Naive thymus-derived CD8-positive, alpha-beta T cell (primary cell): ENCODE measurements at places on chromosomes 7 and 10. TPM values are rescaled to one million over a fixed set of nuclear protein-coding genes. Genes with fewer than 3 reads are reported as not detected.

The PIK3AP1 gene
- 5.2 TPM for total RNA-seq

The IGFBP3 gene
- total RNA-seq = 10.4 TPM

DNA sequence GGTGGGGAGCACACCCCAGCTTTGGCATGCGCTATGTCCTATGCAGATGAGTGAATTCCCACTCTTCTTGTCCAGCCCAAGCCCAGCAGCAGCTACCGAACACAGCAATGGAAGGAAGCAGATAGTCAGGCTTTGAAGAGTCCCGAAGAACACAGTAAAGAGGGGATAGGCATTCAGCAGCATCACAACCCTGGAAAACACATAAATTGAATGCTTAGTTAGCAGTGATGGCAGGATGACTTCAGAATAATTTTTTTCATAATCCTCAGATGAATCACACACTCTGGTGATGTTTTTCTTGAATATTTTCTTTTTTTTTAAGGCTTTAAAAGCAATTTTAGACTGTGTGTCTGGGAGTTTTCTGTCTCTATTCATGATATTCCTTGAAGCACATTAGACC is 95.8 kb downstream of the CFAP58 start:
- DNase-seq = no peak
- H3K4me1 ChIP-seq = no peaks in the 10 kb centered on the region
- no peaks in the 10 kb centered on the region for H3K36me3 ChIP-seq
- H3K4me3 ChIP-seq = no peak overlapping the region
- H3K27me3 ChIP-seq = peaks cover 19% of the 10 kb centered on the region
- H3K27ac ChIP-seq = no peak overlapping the region

The PNLIPRP2 gene
- not detected for total RNA-seq

The DDX21 gene
- 55.5 TPM for total RNA-seq

DNA sequence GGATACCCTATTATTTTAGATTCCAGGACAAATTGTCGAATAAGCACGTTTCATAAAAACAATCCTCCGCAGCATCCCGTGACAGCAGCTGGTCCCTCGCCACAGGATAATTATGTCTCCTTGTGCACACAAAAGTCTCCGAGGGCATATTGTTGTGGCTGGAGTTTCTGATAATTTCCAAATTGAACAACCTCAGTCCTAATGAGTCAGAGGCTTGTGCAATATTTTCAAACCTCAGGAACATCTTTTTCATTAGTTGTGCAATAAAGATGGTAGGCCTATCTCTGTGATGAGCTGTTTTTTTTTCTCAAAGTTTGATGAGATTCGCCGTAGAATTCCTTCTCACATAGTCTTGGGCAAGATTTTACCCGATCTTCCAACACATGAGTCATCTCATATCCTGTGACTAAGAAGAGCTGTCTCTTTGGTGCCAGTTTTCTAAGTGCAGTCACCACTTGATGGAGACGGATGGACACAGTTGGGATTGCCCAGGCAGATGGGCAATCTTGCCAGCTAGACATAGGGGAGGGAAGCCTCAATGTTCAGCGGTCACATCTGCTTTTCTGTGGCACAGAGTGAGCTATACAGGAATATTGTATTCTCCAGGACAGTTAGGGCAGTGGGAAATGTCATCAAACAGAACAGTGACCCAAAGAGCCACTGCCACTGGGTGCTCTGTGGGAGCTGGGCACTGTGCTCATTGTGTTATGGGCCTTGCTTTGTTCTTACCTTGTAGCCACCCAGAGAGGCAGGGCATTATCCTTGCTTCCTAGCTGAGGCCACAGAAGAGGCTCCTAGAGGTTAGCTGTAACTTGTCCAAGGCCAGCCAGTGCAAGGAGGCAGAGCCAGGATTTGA is 7.8 kb downstream of the HTRA1 start:
- DNase-seq = no peak
- H3K4me1 ChIP-seq = peaks cover under 1% of the 10 kb centered on the region
